Peyer's patch (tissue), 4 donors: ENCODE measurements at places on chromosomes 7 and 10. TPM values are rescaled to one million over a fixed set of nuclear protein-coding genes. Genes with fewer than 3 reads are reported as not detected.

The IFIT1B gene
- total RNA-seq, result not detected

The RBP3 gene
- not detected for total RNA-seq

The CFAP70 gene
- 2.1 TPM for total RNA-seq

The PRSS37 gene
- total RNA-seq, result not detected

The TMEM196 gene
- not detected for total RNA-seq

The HOXA4 gene
- total RNA-seq, result 4.1 TPM

The NEURL1 gene
- 45.7 TPM for total RNA-seq

The FAM53B gene
- total RNA-seq, result 92.1 TPM

The KLF6 gene
- total RNA-seq, result 180 TPM

The ATOH7 gene
- total RNA-seq, result not detected

The AGMO gene
- 16.6 TPM for total RNA-seq

The MSMB gene
- total RNA-seq, result not detected

The CPN1 gene
- total RNA-seq, result not detected

The EBF3 gene
- not detected for total RNA-seq

The MCM10 gene
- total RNA-seq, result 15.7 TPM

The CALHM1 gene
- total RNA-seq, result 0.85 TPM

The SVIL gene
- 58.2 TPM for total RNA-seq

- no peaks in the 10 kb centered on the region for H3K4me1 ChIP-seq
- H3K27me3 ChIP-seq, result no peaks in the 10 kb centered on the region
- no peak overlapping the region for H3K4me3 ChIP-seq
- DNase-seq, result no peak
- H3K27ac ChIP-seq, result no peak overlapping the region
- H3K36me3 ChIP-seq, result no peaks in the 10 kb centered on the region
Observed at GRCh38 chr10:1873661-1874315, 136.5 kb upstream of the ADARB2 start.

GRCh38 chr10:101222683-101223273 is 6.5 kb downstream of the LBX1 start:
- no peak overlapping the region for H3K27ac ChIP-seq
- H3K4me3 ChIP-seq, result peak overlapping the region; percentile 40
- no peak for DNase-seq
- H3K27me3 ChIP-seq, result peaks cover 91% of the 10 kb centered on the region
- no peaks in the 10 kb centered on the region for H3K36me3 ChIP-seq

DNA sequence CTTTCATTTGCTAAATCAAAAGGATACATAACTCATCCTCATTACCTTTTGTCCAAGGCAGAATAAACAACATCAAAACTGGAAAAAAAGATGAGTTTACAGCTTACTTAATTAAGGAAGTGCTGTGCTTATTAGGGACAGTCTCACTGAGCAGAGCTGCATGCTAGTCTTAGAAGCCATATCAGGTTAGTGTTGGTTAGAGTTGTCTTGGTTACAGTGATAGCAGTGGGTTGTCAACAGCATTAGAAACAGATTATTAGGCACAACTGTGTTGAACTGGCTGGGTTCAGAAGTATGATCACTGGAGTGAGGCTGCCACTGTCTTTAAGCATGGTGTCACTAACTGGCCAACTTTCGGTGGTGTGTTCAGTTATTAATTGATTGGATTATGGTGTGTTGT is 503.9 kb upstream of the IGFBP3 start:
- no peaks in the 10 kb centered on the region for H3K4me1 ChIP-seq
- H3K36me3 ChIP-seq, result no peaks in the 10 kb centered on the region
- no peak overlapping the region for H3K4me3 ChIP-seq
- no peaks in the 10 kb centered on the region for H3K27me3 ChIP-seq

DNA sequence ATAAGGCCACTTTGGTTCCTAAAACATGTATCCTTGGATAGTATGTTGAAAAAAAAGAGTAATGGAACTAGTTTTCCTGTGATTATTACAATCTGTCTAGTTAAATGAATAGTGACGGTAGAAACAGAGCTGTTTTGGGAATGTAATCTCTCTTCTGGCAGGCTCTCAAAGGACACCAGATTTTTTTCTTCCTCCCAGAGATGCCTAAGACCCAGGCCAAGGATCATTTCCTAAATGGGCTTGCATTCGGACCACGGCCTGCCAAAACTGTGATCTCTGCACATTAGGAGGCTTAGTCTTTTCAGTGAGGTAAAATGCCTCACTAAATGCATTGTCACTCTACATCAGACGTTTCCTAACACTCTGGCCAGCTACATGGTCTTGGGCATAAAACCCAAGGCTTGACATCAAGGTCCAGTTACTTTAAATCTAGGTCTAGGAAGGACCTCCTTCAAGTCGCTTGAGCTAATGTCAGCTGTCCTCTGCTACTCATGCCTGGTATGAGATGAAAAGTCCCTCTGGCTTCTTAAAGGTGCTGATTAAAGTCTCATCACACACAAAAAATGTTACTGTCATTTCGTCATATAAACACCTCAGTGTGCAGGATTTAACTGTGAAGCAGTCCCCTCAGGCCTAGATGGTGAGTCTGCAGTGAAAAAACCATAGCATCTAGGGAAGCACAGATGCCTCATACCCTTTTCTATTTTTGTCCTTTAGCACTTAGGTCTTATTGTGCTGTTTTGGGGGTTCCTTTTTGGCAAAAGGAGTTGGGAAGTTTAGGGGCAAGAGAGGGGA is 47.7 kb downstream of the DLD start:
- H3K36me3 ChIP-seq, result no peaks in the 10 kb centered on the region
- H3K27me3 ChIP-seq, result no peaks in the 10 kb centered on the region
- no peak for DNase-seq
- H3K27ac ChIP-seq, result peak overlapping the region; percentile 25

DNA sequence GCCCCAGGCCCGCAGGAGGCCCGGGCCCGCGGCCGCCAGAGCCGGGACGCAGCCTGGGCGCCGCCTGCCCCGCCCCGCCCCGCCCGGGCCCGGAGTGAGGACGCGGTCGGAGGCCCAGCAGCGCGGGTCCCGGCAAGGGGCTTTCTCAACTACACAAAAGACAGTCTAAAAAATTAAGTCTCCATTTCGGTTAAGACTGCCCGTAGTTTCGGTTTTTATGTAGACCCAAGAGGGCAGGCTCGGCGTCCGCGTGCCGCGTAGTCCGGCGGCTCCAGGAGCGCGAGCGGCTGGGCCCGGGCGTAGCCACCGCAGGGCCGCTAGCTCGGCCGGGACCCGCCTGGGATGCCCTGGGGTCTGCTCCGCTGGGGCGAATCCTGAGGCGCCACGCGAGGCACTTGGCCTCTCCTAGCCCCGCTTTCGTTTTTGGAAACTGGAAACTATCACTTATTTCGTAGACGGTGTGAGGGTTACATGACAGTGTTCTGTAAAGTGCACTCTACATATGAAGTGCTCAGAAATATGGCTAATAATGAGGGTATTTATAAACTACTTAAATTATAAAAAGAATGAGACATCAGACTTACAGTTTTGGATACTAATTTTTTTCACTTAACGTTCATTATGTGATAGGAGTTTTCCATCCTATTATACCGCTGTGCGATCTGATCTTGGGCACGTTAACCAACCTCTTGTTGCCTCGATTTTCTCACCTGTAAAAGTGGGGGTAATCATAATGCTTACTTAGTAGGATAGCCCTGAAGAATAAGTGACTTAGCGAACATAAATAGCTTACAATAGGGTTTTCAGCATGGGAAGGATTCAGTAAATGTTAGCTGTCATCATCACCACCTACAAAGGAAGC is 573 bp downstream of the BLVRA start:
- no peaks in the 10 kb centered on the region for H3K36me3 ChIP-seq
- no peaks in the 10 kb centered on the region for H3K27me3 ChIP-seq
- H3K4me1 ChIP-seq, result no peaks in the 10 kb centered on the region

- no peaks in the 10 kb centered on the region for H3K4me1 ChIP-seq
- no peak overlapping the region for H3K27ac ChIP-seq
- no peaks in the 10 kb centered on the region for H3K27me3 ChIP-seq
- no peak for DNase-seq
- no peaks in the 10 kb centered on the region for H3K36me3 ChIP-seq
- H3K4me3 ChIP-seq, result no peak overlapping the region
Observed at GRCh38 chr7:18978108-18978495, 139.3 kb downstream of the TWIST1 start.

DNA sequence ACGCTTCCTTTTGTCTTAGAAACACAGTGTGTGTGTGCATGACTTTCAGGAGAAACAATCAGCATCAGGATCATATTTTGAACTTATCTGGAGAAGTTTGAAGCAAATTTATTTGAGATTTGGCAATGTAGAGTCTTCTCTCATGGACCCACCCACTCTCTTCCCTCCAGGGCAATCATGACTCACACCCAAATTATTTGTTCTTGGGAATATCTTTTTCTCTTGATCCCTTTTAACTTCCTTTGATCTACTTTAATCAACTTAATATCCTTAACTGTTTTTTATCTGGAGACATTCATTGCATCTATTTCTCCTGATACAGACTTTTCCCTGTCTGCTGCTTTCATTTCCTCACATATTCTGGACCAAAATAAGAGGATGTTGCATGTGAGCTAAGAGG is 1174.3 kb downstream of the GATA3 start:
- no peak for DNase-seq
- no peaks in the 10 kb centered on the region for H3K27me3 ChIP-seq
- no peak overlapping the region for H3K27ac ChIP-seq

- peaks cover 16% of the 10 kb centered on the region for H3K4me1 ChIP-seq
- no peaks in the 10 kb centered on the region for H3K27me3 ChIP-seq
- H3K4me3 ChIP-seq, result no peak overlapping the region
- H3K36me3 ChIP-seq, result no peaks in the 10 kb centered on the region
Observed at GRCh38 chr7:1056785-1057410, 12.6 kb downstream of the GPR146 start.

- H3K36me3 ChIP-seq, result no peaks in the 10 kb centered on the region
- DNase-seq, result no peak
- H3K4me1 ChIP-seq, result no peaks in the 10 kb centered on the region
- no peak overlapping the region for H3K4me3 ChIP-seq
- no peak overlapping the region for H3K27ac ChIP-seq
Observed at GRCh38 chr10:63770523-63770922, 249.3 kb downstream of the REEP3 start.

DNA sequence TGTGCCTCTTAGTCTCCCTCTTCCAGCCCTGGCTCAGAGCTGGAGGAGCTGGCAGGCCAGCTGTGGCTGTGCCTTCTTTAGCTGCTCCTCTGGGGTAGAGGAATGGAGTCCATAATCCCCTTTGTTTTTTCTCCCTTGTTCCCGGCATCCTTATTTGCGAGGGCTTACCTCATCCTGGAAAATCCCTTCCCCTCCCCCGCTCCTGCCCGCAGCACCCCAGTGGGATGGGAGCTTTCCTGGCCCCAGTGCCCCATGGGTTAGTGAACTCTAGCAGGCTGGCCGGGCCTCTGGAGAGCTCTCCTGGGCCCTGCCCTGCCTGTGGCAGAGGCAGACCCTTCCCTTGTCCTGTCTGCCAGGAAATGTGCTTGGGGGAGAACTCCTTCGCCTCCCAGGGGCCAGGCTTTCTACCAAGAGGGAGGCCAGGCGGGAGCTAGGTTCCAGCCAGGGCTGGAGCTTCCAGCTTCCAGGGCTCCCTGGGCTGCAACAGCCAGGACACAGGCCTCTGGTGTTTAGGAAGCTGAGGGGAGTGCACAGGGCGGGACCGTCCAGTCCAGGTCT is 16.5 kb upstream of the TRIM8 start:
- no peak for DNase-seq
- no peaks in the 10 kb centered on the region for H3K36me3 ChIP-seq
- no peak overlapping the region for H3K4me3 ChIP-seq
- peak overlapping the region; percentile 70 for H3K27ac ChIP-seq
- no peaks in the 10 kb centered on the region for H3K27me3 ChIP-seq
- H3K4me1 ChIP-seq, result no peaks in the 10 kb centered on the region

DNA sequence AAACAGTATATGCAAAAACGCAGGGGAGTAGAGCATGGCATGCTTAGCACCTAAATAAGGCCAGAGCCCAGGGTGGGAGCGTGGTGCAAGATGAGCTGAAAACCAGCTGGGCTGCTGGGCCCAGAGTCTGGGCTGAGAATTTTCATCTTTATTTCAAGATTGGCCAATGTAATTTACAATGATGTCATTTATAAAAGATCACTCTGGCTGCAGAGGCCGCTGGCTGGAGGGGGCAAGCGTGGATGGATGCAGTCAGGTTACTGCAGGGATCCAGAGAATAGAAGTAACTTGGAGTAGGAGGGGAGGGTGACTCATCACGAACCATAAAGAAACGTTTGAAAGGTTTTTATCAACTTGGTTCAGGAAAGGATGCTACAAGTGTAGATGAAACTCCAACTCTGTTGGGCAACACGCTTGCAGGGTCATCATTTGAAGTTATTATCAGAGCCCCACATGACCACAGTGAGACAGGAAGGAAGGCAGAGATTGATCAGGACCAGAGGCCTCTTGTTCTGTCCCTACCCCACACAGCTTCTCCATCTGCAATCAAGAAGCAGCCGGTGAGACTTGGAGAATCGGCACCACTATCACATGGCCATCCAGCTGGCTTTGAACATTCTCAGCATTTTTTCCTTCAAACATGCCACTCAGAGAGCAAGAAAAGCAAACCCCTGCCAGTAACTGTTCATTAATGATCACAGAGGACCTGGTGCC is 49.2 kb downstream of the ODAD2 start:
- no peaks in the 10 kb centered on the region for H3K4me1 ChIP-seq
- DNase-seq, result no peak
- no peaks in the 10 kb centered on the region for H3K27me3 ChIP-seq
- H3K4me3 ChIP-seq, result no peak overlapping the region
- H3K27ac ChIP-seq, result no peak overlapping the region

- H3K27me3 ChIP-seq, result no peaks in the 10 kb centered on the region
- H3K4me1 ChIP-seq, result peaks cover 21% of the 10 kb centered on the region
- no peak overlapping the region for H3K4me3 ChIP-seq
- H3K27ac ChIP-seq, result no peak overlapping the region
- H3K36me3 ChIP-seq, result no peaks in the 10 kb centered on the region
Observed at GRCh38 chr10:112790030-112790429, 160.0 kb upstream of the TCF7L2 start.

GRCh38 chr7:33157781-33158180 is 28.4 kb downstream of the BBS9 start:
- no peaks in the 10 kb centered on the region for H3K4me1 ChIP-seq
- H3K4me3 ChIP-seq, result no peak overlapping the region
- H3K36me3 ChIP-seq, result no peaks in the 10 kb centered on the region
- H3K27me3 ChIP-seq, result no peaks in the 10 kb centered on the region

- H3K4me3 ChIP-seq, result no peak overlapping the region
- H3K36me3 ChIP-seq, result no peaks in the 10 kb centered on the region
- H3K27ac ChIP-seq, result no peak overlapping the region
- no peaks in the 10 kb centered on the region for H3K4me1 ChIP-seq
- H3K27me3 ChIP-seq, result no peaks in the 10 kb centered on the region
Observed at GRCh38 chr10:3445648-3446047, 273.1 kb upstream of the PITRM1 start.

- H3K27ac ChIP-seq, result no peak overlapping the region
- DNase-seq, result no peak
- H3K36me3 ChIP-seq, result no peaks in the 10 kb centered on the region
- peaks cover 24% of the 10 kb centered on the region for H3K4me1 ChIP-seq
Observed at GRCh38 chr7:128164061-128164954, 76.8 kb upstream of the LEP start.

- H3K27me3 ChIP-seq, result no peaks in the 10 kb centered on the region
- H3K4me1 ChIP-seq, result peaks cover 14% of the 10 kb centered on the region
- H3K4me3 ChIP-seq, result no peak overlapping the region
- H3K27ac ChIP-seq, result no peak overlapping the region
- no peaks in the 10 kb centered on the region for H3K36me3 ChIP-seq
Observed at GRCh38 chr7:128928882-128929788, 8.6 kb upstream of the IRF5 start.
